Activated CD4-positive, alpha-beta T cell treated with anti-CD3 and anti-CD28 coated beads for 1 hour (primary cell): ENCODE measurements at places on chromosomes 12 and 14.

GRCh38 chr12:128557231-128557630 lies 266.5 kb downstream of the SLC15A4 start:
- DNase-seq, result no peak

- no peak for DNase-seq
Observed at GRCh38 chr14:24151404-24152080, 4.2 kb downstream of the RNF31 start.

- DNase-seq, result no peak
Observed at GRCh38 chr12:50160643-50161042, 6.5 kb downstream of the CERS5 start.

DNA sequence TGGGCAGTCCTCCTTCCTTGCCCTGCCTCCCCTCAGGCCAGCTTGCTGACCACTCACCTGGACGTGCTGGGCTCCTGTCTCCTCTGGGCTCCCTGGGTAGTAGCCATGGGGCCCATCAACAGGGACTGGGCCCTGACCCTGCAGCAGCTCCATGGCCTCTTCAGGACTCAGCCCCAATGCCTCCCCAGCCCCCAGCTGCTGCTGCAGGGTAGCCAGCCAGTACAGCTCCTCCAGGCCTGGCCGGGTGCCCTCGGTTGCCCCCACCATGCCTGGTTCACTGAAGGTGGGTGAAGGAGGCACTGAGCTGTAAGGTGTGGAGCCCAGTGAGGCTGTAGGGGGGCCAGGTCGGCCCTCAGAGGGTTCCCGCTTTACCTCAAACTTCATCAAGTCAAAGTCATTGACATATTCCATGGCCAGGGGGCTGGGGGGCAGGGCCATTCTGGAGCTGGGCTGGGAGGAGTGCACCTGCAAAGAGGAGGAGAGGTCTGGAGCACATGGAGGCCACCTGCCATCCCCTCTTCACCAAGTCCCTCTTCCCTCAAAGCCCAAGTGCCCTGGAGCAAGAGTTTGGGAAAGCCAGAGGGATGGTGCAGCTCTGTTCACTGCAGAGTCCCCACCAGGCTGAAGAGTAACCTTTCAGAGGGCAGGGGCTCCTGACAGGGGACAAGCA lies 11.2 kb downstream of the CPNE6 start:
- DNase-seq, result no peak

GRCh38 chr12:111260732-111261131 lies 108.2 kb downstream of the PHETA1 start:
- no peak for DNase-seq

GRCh38 chr14:51341338-51341737 lies 101.3 kb downstream of the TMX1 start:
- DNase-seq, result no peak

- DNase-seq, result no peak
Observed at GRCh38 chr12:15393037-15393436, 70.7 kb downstream of the PTPRO start.

DNA sequence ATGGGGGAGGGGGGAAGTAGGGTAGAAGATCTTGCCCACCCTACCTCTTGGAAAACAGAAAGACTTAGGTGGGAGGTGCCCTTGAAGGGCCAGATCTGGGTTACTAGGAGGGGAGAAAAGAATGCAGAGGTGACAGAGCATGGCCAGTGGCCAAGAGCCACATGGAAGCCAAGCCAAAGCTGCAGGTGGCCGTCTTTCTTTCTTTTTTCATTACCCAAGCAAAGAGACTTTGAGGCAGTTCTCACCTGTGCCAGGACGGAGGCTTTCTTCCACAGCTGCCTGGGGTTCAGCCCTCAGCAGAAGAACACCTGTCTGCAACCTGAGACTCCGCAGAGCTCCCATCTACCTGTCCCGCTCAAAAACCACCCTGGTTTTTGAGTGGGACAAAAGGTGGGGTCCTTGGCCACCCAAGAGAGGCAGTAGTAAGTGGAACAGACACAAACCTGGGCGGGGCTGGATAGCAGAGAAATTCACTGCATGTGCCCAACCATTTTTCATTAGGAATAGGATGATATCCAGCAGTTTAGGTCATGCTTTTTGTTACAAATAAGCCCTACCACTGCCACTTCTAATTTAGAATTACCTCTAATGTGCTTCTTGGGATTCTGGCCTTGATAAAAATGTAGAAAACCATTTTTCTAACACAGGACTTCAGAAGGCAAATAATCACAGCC lies 116.5 kb downstream of the DYRK2 start:
- DNase-seq, result no peak

DNA sequence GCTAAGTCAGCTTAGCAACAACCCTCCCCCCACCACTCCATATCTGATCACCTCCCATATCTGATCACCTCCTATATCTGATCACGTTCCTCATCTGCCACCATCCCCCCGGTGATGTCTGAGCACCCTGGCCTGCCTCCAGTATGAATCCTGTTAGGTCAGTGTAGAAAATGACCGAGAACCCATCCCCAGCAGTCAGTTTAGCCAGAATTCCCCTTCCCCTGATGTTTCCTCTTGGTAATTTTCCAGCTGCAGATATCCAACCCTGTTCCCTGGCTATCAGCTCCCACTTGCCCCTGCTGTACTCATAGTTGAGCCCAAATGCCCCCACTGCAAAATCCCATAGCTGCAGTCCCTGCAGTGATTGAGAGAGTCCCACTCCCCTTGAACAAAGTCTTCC lies 12.5 kb downstream of the SELPLG start:
- no peak for DNase-seq

DNA sequence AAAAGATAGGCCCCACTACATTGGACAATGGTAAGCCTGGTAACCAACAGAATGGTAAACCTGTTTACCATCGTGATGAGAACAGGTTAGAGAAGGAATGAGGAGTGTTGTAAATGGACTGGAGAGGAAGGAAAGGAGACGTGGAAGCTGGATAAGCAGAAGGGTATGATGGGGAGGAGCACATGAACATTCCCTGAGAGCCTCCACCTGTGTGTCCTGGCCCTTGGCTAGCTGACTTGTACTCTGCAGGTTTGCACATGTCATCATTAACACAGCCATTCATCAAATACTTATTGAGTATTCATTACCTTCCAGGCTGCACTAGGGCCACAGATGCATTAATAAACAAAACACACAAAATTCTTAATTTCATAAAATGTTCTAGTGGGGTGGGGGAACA lies 4.3 kb upstream of the IL26 start:
- no peak for DNase-seq

- DNase-seq, result no peak
Observed at GRCh38 chr12:125443341-125443740, 378.1 kb downstream of the AACS start.

- no peak for DNase-seq
Observed at GRCh38 chr14:54010981-54011380, 54.4 kb upstream of the BMP4 start.
